Naive thymus-derived CD4-positive, alpha-beta T cell (primary cell): ENCODE measurements at places on chromosomes 7 and 10.

DNA sequence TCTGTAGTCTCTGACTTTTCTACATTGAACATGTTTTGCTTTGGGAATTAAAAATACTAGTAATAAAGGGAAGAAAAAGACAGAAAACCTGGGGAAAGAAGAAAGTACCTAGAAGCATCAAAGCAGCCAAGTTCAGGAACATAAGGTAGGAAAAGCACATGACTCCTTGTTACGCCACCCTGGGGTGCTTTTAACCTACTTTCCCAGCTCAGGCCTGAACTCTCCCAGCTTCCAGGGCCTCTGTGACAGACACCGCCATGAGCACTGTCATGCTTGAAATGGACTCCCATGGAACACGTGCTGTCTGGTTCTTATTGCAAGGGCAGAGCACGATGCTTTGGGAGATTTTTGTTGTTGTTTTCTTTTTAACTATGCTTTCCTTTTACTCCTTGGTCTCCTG, 11.4 kb downstream of the ACTR1A start:
- no peak for DNase-seq

GRCh38 chr10:5259132-5259951, 62.7 kb downstream of the AKR1C4 start:
- DNase-seq: no peak

- peak; percentile 45 for DNase-seq
Observed at GRCh38 chr7:3897430-3898372, 596.6 kb downstream of the SDK1 start.

DNA sequence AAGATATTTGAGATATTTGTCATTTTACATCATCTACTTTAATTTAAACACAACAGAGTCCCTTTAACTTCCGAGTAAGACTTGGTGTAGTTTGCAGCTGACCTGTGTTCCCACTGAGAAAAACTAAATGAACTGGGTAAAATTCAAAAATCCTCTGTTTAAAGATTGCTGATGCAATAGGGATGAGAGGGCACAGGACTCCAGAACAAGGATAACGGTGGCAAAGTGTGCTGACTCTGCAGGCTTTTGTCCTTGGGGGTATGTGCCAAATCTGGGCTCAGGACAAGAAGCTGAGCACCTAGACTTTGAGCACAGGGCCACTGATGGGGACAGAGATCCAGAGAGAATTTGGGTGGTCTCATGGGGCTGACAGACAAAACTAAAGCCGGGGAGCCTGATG, 156.8 kb downstream of the CCDC71L start:
- DNase-seq: no peak

DNA sequence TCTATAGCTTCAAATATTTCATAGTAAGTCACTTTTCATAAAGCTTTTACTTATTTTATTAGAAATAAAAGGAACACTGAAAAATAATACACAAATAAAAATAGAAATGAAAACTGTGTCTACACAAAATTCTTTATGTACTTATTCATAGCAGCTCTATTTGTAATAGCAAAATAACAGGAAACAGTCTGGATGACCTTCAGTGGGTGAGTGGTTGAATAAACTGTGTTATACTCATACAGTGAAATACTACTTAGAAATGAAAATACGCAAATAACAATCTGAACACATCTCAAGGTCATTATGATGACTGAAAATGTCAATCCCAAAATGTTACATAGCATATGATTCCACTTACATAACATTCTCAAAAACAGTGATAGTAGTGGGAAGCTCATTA, 138.7 kb upstream of the PCLO start:
- no peak for DNase-seq

DNA sequence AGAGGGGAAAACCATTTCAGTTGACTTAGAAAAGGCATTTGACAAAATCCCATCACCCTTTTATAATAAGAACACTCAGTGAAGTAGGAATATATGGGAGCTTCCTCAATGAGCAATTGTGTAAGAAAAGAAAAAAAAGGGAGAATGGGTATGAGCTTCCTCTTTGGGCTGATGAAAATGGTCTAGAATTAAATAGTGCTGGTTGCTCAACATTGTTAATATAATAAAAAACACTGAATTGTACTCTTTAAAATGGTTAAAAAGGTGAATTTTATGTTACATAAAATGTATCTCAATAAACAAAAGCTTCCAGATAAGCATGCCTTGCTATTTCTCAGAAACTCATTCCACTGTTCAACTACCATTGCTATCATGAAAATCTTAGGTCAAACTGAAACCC, 40.6 kb downstream of the LRRC17 start:
- DNase-seq: no peak

GRCh38 chr7:154817224-154817896, 185.6 kb downstream of the PAXIP1 start:
- DNase-seq: no peak

DNA sequence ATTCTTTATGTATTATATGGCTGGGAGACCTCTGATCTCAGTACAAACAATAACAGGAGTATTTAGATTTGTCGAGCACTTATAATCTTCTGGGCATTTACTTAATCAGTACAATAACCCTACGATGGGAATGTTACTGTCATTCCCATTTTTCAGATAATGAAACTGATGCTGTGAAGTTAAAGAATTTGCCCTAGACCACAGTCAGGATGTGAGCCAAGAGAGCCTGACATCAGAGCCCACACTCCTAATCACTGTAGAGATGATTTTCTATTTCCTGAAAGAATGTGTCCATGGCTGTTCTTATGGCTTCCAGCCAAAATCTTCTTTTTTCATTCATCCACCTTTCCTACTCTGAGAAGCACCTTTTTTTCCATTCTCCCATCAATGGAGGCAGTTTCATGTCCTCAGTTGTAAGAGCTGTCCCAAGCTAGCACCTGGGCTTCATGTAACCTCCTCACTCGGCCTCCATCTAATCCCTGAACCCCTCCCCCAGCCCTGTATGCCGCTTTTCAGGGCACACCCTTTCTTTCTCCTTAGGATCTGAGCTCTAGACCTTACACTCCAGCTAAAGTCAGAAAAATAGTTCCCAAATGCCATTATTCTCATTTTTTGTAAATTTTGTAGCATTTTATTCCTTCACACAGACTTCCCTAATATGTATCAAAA, 12.2 kb upstream of the CAV1 start:
- DNase-seq: no peak

DNA sequence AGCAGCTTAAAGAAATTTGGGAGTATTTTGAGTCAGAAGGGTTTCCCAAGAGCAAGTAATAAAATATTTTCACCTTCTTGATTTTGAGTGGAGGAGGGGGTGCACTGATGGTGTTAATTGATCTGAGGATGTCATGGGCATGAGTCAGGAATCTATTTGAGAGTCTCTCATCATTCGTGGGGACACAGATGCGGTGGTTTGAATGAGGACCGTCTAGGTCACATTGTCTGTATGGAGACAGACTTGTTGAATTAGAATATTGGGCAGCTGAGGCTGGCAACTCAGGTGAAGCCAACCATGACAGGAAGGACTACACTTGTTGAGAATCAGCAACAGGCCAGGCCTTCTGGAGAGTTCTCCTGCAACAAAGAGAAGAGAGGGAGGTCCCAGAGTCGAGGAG, 127.0 kb downstream of the INSYN2A start:
- DNase-seq: no peak

GRCh38 chr7:41002741-41003610, 699.9 kb downstream of the INHBA start:
- DNase-seq: no peak

DNA sequence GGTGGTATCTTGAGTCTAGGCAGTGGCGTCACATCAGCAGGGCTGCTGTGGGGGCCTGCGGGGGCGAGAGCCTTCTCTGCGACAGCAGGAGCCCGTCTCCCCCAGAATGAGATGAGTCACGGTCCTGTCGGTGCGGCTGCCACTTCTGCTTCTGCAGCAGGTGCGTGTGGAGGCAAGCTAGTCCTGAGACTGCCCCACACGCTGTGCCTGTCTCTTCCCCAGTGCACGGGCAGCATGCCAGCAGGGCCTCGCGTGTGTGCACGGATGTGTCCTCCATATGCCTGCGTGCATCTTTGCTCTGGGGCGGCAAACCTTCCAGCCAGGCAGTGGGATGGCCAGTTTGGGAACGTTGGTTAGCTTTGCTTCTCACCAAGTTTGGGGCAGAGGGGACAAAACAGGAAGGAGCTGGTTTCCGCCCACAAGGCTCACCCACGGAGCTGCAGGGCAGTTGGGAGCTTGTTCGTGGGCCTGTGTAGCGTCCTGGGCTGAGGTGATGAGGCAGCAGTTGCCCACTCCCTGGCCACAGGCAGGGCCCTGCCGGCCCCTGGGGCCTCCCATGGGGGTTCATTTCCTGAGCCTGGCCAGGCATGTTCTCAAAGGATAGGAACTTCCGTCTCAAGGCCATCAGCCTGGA, 60.8 kb upstream of the PPIF start:
- DNase-seq: peak; percentile 77

GRCh38 chr10:77422491-77423338, 214.9 kb downstream of the KCNMA1 start:
- DNase-seq: no peak

DNA sequence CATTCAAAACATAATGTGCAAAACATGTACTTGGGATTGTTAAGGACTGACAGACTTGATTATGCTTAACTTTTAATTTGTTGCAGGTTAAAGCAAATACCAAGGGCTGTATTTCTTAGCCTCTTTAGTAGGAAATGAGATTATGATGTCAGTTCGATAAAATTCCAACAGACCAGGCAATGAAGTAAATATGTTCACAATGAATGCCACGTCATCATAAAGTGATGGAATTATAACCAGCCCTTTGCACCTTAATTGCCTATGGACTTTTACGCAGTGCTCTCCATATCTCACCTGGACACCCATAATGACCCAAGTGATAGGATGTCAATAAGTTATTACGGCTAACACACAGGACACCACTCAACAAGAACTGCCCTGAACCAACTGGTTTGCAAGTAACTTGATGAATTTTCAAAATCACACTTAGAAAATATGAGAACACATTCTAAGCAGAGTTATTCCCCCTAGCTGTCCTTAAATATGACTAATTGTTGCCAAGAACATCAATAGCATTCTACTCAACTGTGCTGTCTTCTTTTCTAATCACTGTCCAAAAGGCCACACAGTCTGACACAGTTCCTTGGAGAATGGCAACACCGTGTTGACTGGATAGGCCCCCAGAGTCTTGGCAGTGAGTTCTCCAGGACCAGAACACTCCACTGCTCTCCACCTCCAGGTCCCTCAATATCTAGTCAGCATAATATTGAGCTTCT, 115.0 kb downstream of the CHCHD3 start:
- no peak for DNase-seq

GRCh38 chr10:131769571-131770410, 131.0 kb upstream of the PPP2R2D start:
- DNase-seq: no peak

- peak; percentile 70 for DNase-seq
Observed at GRCh38 chr7:24587853-24588252, 14.6 kb downstream of the PALS2 start.

- no peak for DNase-seq
Observed at GRCh38 chr10:43389867-43390266, 18.4 kb downstream of the FXYD4 start.

- DNase-seq: peak; percentile 75
Observed at GRCh38 chr7:33040803-33041516, 21.6 kb downstream of the NT5C3A start.

- DNase-seq: no peak
Observed at GRCh38 chr10:127974911-127975310, 68.0 kb downstream of the PTPRE start.

DNA sequence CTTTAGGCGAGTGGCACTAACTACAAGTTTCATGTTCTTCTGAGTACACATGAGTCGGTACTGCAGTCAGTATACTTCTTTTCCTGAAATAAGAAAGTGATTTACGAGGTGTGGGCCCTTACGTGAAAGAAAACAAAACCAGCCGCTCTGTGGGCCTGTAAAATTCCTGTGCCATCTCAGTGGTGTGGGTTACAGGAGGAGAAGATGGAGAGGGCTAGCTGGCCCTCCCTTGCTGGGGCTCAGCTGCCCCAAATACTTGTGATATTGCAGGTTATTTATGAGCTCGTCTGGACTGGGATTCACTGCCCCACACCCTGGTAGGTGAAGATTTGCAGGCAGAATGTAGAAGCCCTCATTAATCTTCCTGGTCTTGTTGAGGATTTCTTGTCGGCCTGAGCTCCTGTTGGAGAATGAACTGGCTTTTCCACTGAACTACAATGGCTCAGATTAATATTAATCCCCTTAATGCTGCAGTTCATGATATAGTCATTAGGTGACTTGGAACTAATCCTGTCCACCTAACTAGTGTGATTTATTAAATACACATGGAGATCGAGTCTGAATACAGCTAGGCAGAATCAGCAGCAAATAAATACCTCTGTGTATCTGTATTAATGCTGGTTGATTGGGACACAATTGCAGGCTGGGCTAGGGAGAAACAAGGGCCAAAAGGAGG, 68.0 kb downstream of the GBF1 start:
- no peak for DNase-seq

DNA sequence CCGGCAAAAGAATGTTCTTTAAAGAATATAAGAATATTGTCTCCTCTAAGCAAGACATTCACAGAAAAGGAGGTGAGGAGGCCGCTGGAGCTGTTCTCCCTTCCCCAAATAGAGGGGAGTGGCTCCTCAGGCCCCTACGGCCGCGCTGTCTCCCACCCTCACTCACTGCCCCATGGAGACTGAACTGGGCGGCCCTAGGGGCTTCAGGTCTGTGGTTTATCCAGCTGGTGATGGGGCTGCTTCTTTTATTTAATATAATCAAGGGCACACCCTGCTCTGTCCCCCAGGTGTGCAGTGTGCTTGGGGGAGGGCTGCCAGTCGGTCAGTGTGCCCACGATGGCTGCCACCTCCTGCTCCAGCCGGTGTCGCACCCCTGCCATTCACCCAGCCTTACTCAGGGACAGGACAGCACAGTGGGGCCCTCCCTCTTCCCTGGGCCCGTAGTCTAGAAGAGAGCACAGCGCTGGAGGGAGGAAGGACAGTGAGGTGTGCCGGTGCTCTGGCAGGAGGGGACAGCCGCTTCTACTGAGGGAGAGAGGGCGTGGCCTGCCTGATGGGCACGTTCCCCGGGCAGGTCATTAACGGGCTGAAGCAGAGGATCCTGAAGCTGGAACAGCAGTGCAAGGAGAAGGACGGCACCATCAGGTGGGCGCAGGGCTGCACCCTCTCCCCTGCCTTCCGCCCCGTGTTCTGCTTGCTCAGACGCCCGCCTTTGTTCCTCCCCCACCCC, 23.4 kb downstream of the IQCE start:
- DNase-seq: no peak

DNA sequence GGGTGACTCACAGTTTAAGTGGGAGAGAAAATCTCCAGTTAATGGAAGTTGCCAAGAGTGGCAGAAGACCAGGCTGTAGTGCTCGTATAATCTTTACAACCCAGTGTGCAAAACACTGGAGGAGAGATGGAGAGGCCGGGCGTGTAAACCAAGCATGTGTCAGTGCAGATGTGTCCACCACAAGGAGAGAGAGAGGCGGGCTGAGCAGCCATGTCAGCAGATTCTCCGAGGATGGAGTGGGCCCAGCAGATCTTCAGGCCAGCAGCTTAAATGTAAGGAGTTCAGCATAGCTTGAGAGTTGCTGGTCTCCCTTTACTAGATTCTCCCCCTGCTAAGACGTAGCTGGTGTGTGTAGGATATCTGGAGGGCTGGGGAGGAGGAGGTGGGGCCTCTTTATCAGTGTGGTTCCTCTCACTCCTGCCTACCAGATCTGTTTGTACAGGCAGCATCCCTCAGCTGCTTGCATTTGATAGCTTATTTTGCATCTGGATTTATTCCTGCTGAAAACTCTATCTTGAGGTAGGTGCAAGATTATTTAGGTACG, 13.7 kb downstream of the BPGM start:
- DNase-seq: no peak

GRCh38 chr7:25820432-25821040, 331.5 kb upstream of the NFE2L3 start:
- DNase-seq: no peak
